ENCODE measurements at places on chromosomes 12 and 14.

DNA sequence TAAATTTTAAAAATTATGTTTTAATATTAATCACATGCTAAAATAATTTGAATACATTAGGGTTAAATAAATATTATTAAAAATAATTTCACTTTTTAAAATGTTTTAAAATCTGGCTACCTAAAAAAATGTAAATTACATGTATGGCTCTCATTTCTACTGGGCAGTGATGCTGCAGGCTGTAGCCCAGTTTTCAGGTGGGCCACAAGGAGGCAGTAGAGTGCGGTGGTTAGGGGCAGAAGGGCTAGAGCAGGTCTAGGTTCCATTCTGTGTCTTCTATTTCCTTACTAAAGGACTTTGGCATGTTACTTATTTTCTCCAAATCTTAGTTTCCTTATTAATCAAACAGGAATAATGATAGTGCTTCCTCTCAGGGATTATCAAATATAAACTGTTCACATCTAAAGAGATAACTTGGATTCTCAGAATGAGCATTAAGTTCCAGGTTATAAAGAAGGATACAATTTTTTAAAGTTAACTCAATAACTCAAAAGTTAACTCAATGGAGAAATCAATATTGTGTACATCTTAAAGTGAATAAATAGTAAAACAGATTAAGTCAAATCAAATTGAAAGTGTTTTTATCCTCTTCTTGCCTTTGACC, 54.9 kb upstream of the OVCH1 start:
- peak; percentile 36 for DNase-seq

DNA sequence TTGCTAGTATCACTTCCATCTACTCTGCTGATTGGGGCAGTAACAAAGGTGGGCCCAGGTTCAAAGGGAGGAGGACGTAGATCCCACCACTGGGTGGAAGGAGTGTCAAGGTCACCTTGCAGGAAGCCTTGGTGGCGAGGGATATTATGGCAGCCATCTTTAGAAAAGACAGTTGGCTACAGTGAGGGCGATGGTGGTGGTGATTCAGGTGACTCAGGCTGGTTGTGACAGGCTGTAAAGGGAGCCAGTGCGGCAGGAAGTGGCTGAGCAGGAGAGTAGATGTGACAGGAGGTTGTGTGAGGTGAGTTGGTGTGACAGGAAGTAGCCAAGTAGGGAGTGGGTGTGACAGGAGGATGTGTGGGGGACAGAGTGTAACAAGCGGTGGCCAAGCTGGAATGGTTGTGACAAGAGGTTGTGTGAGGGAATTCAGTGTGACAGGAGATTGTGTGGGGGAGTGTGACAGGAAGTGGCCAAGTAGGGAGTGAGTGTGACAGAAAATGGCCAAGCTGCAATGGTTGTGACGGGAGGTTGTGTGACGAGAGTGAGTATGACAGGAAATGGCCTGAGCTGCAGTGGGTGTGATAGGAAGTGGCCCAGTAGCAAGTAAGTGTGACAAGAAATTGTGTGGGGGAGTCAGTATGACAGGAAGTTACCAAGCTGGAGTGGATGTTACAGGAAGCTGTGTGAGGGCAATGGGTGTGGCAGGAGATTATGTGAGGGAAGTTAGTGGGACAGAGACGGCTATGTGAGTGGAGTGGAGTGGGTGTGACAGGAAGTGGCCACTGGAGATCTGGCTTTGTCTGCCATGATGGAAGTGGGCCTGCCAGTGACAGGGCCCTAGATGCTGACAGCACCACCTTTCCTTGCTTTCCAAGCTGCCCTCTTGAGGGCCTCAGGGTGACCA, 136.5 kb upstream of the MYL2 start:
- peak; percentile 95 for DNase-seq

DNA sequence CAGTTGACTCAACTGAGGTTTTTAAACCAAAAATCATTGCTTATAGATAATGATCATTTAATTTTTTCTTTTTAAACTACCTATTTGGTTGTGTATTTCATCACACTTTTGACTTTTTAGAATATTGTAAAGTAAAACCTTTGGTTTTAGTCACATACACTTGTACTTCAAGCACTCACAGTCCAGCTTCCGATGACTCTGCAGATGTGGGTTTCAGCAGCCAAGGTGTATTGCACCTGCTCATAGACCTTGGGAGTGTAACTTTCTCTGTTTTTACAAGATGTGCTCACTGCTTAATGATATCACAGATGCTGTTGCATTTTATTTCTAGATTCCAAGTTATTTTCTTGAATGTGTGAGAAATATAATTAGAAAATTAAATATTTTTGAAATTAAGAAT, 188.3 kb upstream of the SLC38A2 start:
- DNase-seq = no peak

DNA sequence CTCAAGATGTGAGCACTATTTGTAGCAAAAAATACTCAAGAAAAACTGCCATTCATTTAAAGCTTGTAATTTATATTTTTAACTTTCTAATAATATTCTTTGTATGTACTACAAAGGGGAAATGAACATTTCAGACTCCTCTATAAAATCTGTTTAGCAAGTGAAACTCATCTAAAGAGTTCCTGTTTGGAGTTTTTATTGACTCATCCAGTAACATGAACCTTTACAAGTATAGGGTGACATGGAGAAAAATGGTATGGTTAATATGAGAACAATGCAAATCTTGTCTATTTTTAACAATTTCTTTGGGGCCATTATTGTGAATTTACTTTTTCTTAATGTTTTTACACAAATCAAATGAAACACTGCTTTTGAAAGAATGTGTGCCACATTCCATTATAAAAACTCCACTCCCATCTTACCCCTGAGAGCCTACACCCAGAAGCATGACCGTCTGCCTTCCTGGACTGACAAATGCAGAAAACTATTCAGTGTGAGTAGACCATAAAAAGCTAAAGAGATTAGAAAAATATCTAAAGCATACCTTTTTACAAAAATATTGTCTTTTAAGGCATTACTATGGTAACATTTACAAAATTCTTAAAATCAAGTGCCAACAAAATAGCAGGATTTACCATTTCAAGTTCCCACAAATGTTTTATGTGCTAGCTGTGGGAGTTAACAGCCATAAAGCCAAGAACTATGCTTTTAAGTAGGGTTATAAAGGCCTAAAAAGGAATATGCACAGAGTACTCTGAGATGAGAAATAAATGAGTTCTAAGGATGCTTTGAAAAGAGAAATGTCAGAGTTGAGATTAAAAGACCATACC, 144.0 kb downstream of the ADAMTS20 start:
- peak; percentile 15 for DNase-seq

DNA sequence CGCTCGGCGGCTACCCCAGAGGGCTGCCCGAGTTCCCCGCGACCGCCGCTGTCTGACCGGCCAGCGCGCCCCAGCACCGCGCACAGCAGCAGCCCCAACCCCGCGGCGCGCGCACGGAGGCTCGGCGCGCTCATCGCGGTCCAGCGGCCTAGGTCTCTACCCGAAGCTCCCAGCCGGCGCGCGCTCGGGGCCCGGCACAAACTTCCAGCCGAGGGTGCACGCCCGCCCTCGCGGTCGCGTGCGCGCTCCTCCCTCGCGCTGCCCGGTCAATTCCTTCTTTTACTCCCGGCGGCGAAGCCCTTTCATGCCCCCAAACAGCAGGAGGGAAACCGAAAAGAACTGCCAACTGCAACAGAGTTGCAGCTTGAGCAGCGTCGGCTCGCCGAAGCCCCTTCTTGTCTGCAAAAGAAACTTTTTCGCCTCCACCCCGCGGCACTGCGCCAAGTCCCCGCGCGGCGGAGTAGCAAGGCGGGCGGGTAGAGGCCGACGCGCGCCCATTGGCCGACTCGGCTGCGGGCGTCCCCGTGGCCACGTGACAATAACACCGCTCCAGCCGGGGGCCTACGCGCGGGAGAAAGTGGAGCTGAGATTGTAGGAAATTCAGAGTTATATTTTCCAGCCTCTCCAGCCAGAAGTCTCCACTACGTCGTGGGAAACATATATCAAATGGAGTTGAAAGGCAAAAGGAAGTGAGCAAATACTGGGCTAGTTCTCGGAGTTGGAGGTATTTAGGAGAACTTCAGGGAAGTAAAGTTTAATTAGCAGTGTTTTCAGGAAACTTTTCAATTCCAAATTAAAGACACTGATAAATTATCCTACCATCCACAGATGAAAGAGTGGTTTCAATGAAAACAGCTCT, at the start of gene LRIG3:
LRIG3 (minus strand) TSS at position 403 of the 859 bp plus-strand sequence; CDS start at position 134, 269 bp downstream.
- DNase-seq = no peak

GRCh38 chr14:63204407-63205043, at the start of gene RHOJ:
RHOJ (plus strand) TSS chr14:63204443; CDS start chr14:63204870, 427 bp downstream.
- DNase-seq = no peak

DNA sequence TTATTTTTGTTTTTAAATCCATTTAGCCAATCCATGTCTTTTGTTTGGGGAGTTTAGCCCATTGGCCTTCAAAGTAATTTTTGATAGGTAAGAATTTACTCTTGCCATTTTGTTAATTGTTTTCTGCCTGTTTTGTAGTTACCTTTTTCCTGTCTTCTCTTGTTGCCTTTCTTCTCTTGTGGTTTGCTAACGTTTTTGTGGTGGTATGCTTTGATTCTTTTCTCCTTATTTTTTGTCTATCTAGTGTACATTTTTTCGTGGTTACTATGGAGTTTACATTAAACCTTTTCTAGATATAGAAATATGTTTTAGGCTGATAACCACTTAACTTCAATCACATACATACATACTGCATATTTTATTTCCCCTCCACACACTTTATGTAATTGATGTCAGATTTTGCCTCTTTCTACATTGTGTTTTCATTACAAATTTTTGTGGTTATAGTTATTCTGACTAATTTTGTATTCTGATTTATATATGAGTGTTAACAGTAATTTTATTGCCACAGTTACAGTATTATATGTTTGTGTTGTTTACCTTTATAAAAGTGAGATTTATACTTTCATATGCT, 19.2 kb upstream of the PPP1R12A start:
- DNase-seq = no peak

- no peak for DNase-seq
Observed at GRCh38 chr12:2344885-2345284, 292.1 kb downstream of the CACNA1C start.

DNA sequence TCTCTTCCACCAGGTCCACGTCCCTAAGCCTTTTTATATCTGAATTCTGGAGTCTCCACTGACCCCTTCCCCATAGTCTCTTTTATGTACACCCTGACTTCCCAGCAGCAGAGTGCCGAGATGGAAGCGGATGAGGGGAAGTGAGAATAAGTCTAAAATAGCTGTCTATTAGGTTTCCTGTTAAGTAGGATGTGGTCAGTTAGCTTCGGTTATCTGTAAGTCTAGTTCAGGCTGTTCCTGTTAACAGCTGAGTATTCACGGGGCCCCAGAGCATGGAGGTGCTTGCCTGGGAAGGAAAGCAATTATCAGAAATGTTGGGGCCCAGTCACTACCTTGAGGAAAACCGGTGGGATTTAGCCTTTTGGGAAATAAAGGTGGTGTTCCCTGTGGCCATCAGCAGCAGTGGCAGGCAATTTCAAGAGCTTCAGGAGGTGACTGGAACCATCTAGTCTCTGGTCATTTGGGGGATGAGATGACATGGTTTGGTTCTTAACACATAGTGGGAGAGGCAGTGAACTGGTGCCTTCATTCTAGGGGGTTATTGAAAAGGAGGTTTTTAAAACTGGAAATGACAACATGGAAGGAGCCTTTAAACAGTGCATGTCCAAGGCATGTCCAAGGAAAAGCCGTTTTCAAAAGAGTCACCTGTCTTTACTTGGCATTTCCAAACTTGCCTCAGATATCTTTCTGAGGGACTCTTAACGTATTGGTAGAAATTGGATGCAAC, 21.8 kb downstream of the CHST11 start:
- peak; percentile 97 for DNase-seq

- no peak for DNase-seq
Observed at GRCh38 chr14:102056694-102057442, 30.0 kb downstream of the HSP90AA1 start.

DNA sequence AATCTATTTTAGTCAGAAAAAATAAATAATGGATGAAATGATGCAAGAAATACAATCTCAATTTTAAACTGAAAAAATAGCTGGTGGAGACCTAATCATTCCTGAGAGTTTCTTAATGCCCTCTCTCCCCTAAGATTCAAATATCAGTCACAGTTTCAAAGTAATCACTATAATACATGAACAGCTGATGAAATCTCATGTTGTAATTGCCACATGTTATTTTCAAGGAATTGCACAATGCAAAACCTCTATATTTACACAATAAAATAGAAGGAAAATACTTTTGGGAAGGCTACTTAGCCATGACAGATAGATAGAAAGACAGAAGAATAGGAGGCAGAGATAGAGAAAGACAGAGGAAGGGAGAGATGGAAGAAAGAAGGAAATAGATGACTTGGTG, 18.2 kb downstream of the IFNG-AS1 start:
- DNase-seq = no peak

GRCh38 chr12:112167718-112168525, 42.6 kb downstream of the TRAFD1 start:
- DNase-seq = no peak

GRCh38 chr14:68441542-68441941, 351.3 kb downstream of the ZFP36L1 start:
- no peak for DNase-seq

GRCh38 chr12:18320976-18321375, 59.7 kb downstream of the PIK3C2G start:
- no peak for DNase-seq

DNA sequence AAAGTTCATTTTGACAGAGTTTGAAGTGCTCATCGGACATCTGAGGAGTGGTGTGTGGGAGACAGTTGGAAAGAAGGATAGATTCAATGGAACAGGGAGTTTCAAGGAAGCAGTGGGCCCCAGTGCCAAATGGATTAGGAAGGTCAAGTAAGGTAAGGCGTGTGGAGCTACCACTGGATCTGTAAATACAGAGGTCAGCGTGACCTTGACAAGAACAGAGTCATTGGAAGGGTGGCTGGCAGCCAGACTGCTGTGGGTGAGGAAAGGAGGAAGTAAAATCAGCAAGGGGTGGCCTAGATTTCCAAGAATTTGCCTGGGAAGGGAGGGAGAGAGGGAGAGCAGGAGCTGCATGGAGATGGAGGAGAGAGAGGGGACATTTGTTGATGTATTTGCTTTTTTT, 68.2 kb upstream of the IGF1 start:
- DNase-seq = peak; percentile 50

DNA sequence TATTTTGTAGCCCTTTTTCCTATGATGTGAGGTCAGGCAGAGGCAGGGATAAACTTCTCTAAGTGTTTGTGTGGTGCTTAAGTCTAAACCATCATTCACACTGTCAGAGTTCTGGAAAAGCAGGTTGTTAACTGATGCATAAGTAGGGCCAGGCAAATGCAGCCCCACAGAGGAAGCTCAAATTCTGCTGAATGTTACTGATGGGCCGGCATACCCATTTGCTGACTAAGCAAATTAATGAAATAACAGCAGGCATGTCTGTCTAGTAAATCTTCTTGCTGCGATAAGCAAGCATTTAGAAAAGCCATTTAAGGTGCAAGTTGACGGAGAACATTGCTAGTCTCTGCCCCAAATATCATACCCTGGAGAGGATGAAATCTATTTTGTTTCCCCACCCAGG, 523.2 kb upstream of the CCDC196 start:
- no peak for DNase-seq

Data from MV-4-11 (cell line).